ENCODE measurements at places on chromosomes 4 and X. TPM values are rescaled to one million over a fixed set of nuclear protein-coding genes. Genes with fewer than 3 reads are reported as not detected.

TMEM150C gene
- not detected for polyA plus RNA-seq

STK32B gene
- not detected for polyA plus RNA-seq

- no peak for DNase-seq
Observed at GRCh38 chr4:188021548-188022249, 26.1 kb downstream of the ZFP42 start.

GRCh38 chrX:19774905-19775304, 112.5 kb downstream of the SH3KBP1 start:
- DNase-seq = no peak

DNA sequence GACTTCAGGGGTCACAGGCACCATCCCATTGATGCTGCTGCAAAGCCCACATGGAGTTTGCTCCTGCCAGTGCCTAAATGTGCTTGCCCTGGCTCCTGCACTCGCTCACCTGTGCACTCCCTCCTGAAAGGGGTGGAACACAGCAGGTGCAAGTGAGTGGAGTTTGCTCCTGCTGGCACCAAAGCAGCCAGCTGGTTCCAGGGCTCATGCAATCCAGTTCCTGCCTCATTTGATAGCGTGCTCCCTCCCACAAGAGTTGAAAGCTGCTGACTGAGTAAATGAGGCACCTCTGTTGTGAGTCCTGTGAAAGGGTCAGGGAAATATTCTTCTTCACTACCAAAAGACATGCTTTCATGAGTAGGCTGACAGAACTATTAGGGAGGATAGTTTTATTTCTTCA, 30.5 kb downstream of the CXCL8 start:
- DNase-seq = no peak

- DNase-seq = no peak
Observed at GRCh38 chr4:173199553-173199952, 30.9 kb downstream of the GALNT7 start.

DNA sequence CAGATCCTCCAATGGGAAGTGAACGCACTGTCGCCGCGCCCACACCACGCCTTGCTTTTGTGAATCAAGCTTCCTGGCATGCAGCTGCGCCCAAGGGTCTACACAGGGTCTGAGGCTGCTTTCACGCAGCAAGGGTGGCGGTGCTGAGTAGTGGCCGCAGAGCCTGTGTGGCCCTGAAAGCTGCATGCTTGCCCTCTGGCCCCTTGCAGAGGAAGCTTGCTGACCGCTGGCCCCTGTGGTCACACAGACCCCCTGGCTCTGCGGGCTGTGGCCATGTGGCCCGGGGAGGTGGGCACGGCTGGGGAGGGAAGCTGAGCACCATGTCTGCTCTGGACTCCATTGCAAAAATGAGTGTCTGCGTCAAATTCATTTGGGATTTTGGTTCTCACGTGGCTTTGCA, 8.8 kb downstream of the DOK7 start:
- no peak for DNase-seq

DNA sequence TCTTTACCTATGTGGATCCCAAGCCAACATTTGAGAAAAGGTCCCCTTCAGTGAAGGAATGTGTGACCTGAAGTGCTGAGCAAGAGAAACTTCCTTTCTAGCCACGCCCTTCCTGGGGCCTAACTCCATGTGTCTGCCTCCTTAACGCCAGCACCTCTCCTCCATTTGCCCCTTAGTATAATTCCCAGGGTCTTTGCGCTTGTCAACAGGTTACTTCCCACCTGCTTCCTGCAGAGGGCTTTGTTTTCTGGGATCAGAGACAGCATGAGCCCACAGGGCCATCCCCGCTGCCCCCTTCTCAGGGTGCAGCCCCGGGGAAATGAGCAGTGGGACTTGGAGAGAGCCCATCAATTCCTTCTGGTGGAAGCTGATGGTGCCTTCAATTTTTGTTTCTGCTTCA, 45.9 kb upstream of the DRD5 start:
- DNase-seq = no peak
